ENCODE measurements at places on chromosomes 11 and 22.

- DNase-seq: no peak
These were observed 99.0 kb upstream of the NECTIN1 start for GRCh38 chr11:119828006-119828405.

GRCh38 chr11:119087747-119088241 lies 3.1 kb downstream of the HMBS start:
- no peak for DNase-seq

- peak; percentile 83 for DNase-seq
These were observed at the start of gene CD44 for GRCh38 chr11:35138943-35139721. TSS of gene CD44 (plus strand) at chr11:35139171. CDS start at chr11:35139304, 133 bp downstream.

DNA sequence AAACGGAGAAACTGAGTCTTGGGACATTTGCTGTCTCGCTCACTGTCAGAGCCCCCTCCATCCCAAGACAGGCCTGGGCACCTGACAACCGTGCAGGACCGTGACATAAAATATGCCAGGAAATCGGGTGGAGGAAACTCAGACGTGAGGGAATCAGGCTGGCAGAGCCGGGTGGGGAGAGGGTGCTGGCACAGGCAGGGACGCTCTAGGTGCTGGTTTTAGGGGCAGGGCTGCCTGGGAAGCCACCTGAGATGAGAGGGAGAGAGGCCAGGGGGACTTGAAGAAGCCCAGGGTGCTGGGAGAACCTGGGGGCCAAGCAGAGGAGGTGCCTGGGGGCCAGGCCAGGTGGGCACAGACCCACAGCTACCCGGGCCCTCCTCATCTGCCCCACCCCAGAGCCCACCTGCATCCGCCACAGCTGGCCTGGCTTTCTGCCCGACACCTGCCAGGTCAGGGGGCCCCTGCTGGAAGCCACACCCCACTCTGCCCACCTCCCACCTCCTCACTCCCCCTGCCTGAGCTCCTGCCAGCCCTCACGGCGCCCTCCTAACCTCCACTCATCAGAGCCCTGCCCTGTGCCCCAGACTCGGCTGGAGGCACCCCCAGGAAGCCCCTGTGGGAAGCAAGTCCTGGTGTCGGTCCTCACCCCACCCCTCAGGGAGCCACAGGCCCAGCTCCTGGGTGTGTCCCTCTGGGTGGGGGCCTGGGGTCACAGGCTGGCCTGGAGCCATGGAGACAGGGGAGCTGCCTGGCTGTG lies 27.3 kb upstream of the MUC5AC start:
- peak; percentile 11 for DNase-seq

DNA sequence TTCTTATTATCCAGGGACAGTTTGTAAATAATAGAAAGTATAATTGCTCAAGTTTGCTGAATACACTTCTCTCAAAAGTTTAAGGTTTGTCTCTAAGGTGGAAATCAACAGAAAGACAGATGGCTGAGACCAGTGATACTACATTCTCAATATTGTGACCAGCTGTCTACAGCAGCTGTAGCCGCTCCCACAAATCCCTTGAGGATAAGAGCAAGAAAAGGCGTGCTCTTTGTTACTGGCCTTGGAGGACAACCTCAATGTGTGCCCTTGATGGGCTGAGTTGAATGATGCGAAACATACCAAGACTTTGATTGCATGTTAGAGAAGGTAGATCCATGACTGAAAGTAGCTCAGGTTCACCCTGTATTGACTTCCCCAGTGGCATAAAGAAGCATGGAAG lies 6.1 kb downstream of the OR6M1 start:
- no peak for DNase-seq

DNA sequence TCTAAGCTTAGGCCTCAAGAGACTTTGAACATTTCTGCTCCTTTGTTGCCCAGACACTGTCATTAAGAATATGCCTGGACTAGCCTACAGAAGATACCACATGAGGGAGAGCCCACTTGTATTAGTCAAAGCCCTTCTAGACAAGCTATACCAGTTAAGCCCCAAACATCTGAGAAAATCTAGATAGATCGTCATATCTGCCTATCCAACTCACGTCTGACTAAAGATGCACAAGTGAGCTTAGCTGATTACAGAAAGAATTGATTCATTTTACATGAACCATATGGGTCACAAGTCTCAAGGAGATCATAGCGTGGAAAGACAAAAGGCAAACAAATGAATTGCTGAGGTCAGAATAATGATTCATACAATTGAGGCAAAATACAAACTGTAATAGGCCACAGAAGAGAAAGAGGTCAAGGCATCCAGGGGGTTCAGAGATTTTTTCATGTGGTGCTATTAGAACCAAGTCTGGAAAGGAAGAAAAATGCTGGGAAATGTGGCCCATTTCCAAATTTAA lies 1155.5 kb upstream of the TENM4 start:
- DNase-seq: no peak

DNA sequence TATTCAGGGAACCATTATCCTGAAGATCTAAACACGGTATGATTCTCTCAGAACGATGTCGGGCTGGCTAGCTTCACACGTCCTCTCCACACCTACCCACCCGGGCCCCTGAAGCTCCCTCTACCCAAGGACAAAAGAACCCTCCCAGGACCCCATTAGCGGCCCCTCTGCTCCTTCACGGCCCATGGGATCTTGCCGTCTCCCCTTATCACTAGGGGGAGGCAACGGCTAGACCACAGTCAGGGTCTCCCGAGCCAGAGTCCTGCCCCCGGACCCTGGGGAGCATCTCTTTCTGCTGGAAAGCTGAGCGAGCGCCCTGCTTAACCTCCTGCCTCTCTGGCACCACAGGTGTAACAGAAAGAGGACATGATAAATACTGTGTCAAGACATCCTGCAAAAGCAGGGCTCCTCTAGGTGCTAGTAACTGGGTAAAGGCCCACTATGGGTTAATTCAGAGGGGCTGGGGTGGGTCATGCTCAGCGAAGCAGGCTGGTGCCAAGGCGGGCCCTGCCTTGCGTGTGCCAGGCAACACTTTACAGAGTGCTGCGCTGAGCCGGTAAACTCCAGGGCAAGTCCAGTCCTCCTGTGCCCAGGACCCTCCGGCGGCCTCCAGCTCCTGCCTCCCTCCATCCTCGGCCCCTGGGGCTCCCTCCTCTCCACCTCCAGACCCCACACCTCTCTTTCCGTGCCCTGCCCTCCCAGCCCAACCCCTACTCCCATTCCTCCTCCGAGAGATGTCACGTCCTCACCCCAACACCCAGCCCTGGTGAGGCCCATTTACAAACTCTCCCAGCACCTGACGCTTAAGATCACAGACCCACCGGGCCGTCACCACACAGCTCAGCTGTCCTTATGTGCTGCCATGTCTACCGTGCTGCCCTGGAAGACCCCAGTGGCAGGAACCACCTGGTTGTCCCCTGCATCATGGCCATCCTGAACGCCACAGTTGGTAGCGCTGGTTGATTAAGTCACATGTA lies 3.0 kb downstream of the TOLLIP start:
- no peak for DNase-seq

DNA sequence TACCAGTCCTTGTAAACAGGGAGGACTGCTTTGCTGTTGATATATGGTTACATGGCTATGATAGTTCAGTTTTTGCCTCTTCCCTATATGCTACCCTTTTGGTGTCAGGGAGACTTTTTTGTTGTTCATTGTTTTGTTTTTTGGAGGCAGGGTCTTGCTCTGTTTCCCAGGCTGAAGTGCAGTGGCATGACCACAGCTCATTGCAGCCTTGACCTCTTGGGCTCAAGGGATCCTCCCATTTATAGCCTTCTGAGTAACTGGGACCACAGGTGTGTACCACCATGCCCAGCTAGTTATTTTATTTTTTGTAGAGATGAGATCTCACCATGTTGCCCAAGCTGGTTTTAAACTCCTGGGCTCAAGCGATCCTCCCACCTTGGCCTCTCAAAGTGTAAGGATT lies 38.6 kb upstream of the SPTBN2 start:
- DNase-seq: no peak

DNA sequence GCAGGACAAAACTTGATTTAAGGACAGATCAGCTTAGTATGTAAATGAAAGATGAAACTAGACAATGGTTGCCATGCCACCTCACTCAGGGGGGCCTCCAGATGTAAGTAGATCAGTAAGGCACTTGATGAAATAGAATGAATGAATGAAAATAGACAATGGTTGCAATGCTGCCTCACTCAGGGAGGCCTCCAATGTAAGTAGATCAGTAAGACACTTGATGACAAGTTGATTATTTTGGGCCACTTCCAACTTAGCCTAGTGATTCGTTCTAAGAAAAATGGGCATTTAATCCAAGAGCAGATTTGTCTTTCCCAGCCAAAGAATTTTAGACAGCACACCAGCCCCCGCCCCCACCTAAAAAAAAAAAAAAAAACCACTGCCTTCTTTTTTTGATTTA lies 19.2 kb upstream of the SLC5A12 start:
- DNase-seq: no peak

DNA sequence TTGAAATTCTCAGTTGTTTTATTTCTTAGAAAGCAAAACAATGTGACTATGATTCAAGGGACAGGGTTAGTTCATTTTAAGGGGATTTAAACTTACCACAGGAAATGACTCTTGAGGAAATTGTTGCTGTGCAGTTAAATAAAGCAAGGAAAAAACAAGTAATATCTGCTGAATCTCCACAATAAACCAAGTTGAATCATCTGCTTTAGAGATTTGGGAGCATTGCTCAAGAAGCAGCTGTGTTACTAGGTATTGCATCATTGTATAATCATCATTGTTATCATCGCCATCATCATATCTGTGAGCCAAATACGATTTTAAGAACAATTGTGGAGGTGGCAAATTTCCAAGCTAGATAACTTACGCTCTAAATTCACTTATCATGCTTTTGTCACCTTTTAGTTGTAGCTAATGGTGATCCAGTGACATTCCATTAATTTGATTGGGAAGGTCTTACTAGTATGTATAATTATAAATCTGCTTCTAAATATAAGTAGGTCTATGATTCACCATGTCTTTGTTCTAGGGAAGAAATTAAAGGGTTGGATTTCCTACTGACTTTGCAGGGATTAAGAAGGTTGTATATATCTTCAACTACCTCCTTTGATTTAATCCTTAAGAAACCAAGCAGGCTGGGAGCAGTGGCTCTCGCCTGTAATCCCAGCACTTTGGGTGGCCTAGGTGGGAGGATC lies 19.9 kb downstream of the MMP10 start:
- no peak for DNase-seq

GRCh38 chr11:112106070-112106469 lies 19.4 kb downstream of the SDHD start:
- no peak for DNase-seq

DNA sequence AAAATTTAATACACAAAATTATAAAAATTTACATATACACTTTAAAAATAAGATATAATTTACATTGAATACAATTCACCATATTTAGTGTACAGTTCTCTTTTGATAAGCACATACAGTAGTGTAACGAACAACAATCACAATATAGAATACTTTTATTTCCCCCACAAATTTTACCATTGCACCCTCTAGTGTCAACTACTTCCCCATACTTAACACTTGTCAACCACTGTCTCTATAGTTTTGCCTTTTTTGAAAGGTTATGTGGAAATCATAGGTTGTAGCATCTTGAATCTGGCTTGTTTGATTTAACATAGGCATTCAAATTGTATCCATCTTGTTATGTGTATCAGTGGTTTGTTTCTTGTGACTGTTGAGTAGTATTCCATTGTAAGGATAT lies 21.3 kb upstream of the PANX1 start:
- no peak for DNase-seq

DNA sequence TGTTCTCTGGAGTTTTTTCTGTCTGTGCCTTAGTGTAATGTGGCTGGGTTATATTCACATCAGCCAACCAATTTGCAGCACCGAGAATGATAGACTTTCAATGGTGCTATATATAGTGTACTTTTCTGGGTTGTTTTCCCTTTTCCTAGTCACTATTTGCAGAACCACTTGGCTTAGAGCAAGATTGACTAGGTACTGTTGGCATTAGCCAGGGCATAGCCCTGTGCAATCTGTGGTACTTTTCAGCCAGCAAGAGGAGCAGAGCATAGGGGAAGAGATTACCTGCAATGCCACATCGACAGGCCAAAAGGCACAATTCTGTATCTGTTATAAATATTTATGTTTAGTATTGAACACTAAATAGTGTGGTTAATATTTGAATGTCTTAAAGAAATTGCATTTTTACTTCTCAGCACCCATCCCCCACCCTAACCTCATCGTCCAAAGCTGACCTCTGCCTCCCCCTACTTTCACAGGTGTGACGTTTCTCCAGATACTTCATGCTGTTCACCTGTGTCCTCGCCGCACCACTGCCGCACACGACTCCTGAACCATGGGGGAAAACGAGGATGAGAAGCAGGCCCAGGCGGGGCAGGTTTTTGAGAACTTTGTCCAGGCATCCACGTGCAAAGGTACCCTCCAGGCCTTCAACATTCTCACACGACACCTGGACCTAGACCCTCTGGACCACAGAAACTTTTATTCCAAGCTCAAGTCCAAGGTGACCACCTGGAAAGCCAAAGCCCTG lies 51.4 kb downstream of the MICAL2 start:
- DNase-seq: no peak

GRCh38 chr11:125886997-125887372 lies 483 bp upstream of the HYLS1 start:
- peak; percentile 43 for DNase-seq

DNA sequence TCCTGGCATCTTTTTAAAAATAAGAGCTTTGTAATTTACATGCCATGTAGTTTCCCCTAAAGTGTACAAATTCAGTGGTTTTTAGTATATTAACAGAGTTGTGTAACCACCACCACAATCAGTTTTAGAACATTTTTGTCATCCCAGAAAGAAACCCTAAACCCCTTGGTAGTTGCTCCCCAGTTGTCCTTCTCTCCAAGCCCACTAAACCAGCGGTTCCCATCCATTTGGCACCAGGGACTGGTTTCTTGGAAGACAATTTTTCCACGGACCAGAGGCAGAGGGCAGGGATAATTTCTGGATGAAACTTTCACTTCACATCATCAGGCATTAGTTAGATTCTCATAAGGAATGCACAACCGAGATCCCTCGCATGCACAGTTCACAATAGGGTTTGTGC lies 22.6 kb downstream of the CABIN1 start:
- DNase-seq: no peak

DNA sequence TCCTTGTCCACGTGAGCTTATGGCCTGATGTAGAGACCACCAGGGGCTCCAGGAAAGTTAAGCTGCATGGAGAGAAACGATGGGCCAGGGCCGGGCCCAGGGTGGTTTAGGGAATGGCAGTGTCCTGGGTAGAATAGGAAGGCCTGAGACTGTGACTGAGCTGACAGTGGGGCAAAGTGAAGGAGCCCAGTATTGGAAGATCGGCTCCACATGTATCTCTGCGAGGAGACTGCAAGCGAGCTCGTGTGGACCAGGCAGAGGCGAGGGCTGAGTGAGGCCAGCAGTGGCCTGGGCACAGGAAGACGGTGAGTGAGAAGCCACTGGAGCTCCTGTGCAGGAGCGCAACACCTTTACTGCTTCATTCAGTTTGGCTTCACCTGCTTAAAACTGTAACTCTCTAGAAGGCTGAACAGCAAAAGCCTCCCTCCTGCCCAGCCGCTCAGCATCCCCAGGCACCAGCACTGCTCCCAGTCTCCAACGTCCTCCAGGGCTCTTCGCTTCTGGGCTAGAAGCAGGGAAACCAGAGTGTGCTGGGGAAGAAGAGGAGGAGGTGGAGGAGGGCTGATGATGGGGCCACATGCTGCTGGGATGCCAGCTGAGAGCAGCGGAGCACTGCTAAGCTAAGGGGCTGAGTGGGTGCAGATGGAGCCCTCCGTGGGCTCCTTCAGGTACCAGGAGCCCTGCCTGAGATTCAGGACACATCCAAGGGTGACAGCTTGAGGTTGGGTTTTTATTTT lies 13.5 kb downstream of the TCIRG1 start:
- no peak for DNase-seq
